ENCODE measurements at places on chromosomes 4 and X.

- DNase-seq = no peak
Measured at GRCh38 chrX:117680286-117680685, 436.3 kb downstream of the KLHL13 start.

GRCh38 chr4:113872426-113873260, 106.8 kb downstream of the ARSJ start:
- no peak for DNase-seq

GRCh38 chr4:26204249-26204825, 116.5 kb upstream of the RBPJ start:
- no peak for DNase-seq

- no peak for DNase-seq
Measured at GRCh38 chrX:16119353-16120220, 3.8 kb upstream of the GRPR start.

DNA sequence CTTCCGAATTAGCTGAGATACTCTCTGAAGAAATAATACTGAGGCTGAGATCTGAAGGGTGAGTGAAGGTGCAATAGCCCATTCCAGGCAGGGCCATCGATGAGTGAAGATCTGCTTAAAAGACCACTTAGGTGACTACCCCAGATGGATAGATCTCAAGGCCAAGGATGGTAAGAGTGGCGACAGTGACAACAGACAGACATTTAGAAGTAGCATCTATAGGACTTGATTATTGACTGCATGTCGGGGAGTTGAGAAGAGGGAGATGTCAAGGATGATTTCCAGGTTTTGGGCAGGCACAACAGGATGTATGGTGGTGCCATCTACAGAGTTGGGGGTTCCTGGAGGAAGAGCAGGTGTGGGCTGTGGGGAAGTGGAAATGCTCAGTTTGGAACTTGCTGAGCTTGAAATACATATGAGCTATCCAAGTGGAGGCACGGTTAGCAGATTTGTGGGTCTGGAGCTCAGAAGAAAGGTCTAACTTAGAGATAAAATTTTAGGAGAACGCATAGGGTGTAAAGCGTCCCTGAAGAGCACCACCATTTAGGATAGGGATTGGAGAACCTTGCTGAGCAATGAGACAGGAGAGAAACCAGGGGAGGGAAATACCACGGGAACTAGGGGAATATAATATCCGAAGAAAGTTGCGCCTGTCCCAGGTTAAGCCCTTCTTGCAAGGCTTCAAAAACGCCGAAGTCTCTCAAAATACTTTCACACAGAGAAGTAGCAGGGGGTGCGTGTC, 688 bp downstream of the UFSP2 start:
- no peak for DNase-seq

- no peak for DNase-seq
Measured at GRCh38 chr4:107349266-107349665, 313.2 kb upstream of the DKK2 start.

DNA sequence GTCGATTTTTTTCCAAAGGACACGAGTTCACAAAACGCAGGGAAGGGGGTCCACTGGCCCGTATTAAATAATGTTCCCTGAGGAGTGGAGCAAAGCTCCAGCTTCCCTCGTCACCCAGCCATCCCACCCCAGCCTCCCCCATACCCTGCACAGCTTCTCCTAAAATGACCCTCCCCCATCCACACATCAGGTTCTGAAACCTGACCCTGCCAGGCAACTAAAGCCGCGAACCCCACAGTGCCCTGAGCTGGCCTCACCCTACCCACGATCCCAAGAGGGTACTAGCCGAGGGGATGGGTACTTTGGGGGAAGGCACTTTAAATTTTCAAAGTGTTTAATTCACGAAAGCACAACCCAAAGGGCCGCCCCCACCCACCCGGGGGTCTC, 634 bp downstream of the APOO start:
- DNase-seq = no peak

DNA sequence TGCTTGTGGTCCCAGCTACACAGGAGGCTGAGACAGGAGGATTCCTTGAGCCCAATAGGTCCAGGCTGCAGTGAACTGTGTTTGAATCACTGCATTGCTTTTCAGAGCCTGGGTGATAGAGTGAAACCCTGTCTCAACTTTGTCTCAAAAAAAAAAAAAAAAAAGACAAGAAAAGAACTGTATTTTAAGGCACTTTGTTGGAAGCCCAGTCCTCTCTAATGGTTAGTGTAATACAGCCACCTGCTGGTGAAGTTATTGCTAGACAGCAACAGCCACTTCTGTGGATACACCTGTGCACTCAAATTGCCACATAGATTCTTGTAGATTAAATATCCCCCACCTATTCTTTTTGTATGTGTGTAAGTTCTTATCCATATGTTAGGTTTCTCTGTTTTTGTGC, 10.1 kb upstream of the FGG start:
- peak; percentile 13 for DNase-seq

DNA sequence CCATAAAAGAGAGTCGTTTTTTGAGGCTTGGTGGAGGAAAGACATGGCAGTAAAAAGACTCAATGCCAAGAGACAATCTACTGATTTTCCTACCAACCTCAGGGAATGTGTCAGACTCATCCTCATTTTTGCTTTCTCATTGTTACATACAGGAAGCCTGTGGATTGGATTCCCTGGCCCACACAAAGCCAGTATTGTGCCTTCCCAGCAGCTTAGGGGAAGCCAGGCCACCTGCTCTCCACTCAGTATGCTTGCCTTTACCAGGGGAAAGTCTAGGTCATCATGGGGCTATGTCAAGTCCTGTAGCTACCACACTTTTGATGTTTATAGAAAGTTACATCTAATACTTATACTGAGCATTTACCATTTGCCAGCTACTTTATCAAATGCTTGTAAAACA, 11.0 kb downstream of the BMX start:
- no peak for DNase-seq

DNA sequence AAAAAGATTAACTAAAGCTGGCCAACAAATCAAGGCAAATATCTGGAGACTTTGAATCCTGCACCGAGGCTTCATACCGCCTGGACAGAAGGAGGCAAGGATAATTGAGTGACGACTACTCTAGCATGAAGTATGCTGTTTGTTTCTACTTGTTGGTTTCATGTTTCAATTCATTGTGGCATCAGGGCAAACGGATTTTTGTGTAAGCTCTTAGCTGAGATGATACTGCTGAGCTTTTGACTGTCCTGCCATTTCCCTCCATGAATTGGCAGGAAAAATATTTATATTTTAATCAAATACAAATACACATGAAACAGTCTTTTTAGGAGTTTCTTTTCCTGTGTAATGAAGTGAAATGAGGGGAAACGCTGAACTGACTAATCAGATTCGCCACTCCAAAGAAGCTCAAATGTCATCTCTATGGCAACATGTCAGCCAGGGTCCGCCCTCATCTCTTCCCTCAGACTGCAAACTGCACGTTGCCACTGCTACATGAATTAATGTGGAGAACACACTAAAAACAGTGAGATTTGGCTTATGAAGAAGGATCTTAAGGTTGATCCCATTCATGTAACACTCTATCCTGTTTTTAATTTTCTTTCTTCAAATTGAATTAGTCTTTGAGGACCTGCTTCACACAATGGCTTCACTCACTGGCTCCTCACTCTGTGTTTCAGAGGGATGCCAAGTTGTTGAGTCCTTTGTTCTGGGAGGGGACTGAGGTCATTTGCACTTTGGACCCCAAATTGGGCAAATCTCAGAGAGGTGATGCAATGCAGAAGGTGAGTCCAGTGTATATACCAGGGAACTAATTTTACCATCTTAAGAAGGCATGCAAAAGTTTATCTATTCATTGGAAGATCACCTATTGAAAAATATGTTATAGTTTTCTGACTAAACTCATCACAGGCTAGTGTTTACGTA, 149.6 kb upstream of the MID1 start:
- DNase-seq = peak; percentile 19

DNA sequence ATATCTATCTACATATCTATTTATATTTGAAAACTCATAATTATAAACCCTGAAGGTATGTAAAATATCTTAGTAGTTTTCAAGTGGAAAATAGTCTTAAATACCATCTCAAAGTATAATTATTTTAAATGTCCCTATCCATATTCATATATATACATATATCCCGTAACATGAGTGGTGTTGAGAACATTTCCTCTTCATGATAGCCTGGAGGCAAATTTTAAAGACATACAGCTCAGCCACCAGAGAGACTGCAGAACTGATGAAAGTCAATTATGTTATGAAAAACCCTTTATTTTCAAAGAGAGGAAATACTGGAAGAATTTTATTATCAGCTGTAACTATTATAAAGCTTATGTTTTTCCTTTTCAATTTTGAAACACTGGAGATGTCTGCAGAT, 1806.7 kb upstream of the PCDH7 start:
- no peak for DNase-seq

DNA sequence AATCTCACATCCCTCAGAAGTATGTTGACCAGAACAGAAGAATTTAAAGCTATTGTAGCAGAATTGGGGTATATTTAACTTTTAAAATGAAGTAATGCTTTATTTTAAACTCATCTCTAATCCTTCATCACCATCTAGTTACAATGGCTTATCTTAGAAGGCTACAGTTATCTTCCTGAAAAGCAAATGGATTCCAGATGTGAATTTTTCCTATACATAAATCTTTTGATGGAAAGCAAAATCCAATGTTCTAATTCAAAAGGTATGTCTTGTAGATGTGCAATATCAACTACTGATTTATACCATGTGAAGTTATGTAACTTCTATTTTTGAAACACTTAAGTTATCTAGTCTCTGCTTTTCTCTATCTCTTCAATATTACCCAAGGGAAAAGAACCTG, 47.6 kb downstream of the CCNG2 start:
- no peak for DNase-seq

DNA sequence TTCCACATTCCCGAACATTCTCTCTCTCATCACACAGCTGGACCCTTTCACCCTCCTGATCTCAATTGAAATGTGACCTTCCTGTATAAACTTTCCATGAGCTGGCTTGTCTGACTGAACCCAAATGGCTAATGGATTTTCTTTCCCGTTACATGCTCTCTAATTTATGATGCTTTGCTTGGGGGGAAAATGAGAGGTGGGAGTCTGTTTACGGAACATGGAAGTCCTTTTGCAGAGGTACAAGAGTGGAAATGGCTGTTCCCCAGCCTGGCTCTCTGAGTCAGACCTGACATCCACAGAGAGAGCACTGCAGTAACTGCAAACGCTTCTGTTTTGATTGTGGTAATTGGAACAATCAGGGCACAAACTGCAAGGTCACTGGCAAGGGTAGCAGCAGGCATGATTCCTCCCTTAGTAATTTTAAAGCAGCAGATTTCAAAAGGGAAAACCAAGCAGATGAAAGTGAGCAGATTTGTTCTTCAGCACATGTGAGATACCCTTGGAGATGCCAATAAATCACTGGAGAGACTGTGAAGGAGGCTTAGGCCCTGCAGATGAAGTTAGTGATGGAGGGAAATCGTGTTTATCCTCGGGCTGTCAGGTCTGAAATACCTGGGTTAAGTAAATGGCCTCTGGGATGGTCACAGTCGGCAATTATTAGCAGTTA, 83.9 kb downstream of the SNCA start:
- DNase-seq = no peak

DNA sequence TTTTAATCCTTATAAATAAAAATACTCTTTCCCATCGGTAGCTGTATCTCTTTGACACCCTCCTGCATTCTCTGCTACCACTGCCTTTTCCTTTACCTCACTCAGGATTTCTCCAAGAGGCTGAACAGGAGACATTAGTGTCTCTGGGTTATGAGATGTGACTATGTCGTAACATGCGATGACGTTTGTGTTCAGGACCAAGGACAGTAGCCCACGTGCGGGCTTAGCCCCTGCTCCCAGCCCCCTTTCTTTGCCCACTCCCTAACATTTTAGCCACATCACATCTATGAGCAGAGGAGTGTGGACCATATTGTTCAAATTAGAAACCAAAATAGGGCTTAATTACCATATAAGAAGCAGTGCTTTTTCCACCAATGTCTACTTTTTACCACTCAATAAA, 369.3 kb downstream of the FBXW7 start:
- no peak for DNase-seq

GRCh38 chr4:1512738-1513660, 106.8 kb upstream of the NKX1-1 start:
- DNase-seq = no peak

- no peak for DNase-seq
Measured at GRCh38 chrX:111318901-111319300, 48.6 kb upstream of the CAPN6 start.

- no peak for DNase-seq
Measured at GRCh38 chrX:54920610-54921426, at the start of gene TRO. Gene TRO, plus strand, starts transcription at chrX:54920824. Its CDS starts 1,423 bp downstream, at chrX:54922247.

- peak; percentile 20 for DNase-seq
Measured at GRCh38 chr4:61200187-61200915, at the start of gene ADGRL3. Gene ADGRL3, plus strand, starts transcription at chr4:61200326.

GRCh38 chrX:13051167-13051528, 6.7 kb upstream of the FAM9C start:
- no peak for DNase-seq

GRCh38 chrX:53000447-53001135, 42.3 kb upstream of the FAM156A start:
- no peak for DNase-seq

GRCh38 chr4:167239627-167240026, 5.3 kb upstream of the SPOCK3 start:
- no peak for DNase-seq

All from NCI-H774 (cell line).